ENCODE measurements at places on chromosomes 12 and 14.

GRCh38 chr14:74913986-74914573 lies 9.0 kb downstream of the RPS6KL1 start:
- peak; percentile 28 for DNase-seq

GRCh38 chr14:63164108-63164683 lies 40.0 kb upstream of the RHOJ start:
- DNase-seq = no peak

DNA sequence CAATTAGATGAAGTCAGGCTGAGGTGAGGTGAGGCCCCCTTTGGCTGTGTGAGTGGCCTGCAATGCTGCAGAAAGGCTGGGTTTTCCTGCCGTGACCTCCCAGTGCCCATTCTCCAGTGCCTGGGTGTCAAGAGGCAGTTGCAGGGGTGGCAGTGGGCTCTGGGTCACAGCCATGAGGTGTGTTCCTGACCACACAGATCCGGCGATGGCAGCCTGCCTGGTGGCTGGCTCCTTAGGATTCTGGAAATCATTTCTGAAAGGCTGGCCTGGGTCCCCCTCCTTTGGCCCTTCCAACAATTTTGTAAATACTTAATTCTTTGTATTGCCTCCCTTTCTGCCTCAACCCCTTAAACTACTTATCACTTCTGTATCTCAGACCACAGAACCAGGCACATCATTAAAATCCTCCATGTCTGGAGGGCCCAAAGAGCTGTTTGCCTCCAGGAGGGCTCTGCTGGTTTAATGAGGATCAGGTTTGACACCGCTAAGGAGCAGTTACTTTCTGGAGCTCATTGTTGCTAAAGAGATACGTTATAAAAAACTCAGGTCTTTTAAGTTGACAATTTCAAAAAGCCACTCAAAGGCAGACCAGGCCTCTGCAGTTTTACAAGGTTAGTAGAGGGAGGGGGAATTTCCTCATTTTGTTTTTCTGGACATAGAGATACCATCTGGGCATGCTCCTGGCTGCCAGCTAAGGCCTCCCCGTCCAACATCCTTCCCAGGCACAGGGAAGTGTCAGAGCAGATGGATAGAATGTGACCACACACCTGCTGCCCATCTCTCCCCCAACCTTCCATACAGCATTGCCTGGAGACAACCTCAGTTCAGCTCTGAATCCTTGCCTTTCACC lies 204.4 kb downstream of the FOXN3 start:
- no peak for DNase-seq

- no peak for DNase-seq
These were observed 58.7 kb upstream of the RD3L start for GRCh38 chr14:104001003-104001402.

DNA sequence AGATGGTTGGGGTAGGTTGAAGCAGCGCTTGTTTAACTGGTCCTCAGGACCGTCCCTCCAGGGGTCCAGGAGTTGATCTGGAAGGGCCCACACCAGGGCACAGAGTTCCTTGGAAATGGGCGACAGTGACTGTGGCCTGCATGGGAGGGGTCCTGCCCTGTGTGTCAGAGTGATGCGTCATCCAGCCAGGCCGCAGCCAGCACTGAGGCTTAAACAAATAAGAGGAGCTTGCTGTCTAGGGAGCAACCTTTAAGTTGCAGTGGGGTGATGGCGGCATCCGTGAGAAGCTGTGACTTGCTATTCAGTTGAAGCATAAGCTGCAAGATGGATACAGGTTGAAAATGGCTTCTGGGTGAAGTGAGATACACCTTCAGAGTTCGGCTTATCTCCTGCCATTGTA lies 20.2 kb downstream of the DCAF4 start:
- no peak for DNase-seq

- DNase-seq = no peak
These were observed 114.0 kb downstream of the DACT1 start for GRCh38 chr14:58751788-58752187.

DNA sequence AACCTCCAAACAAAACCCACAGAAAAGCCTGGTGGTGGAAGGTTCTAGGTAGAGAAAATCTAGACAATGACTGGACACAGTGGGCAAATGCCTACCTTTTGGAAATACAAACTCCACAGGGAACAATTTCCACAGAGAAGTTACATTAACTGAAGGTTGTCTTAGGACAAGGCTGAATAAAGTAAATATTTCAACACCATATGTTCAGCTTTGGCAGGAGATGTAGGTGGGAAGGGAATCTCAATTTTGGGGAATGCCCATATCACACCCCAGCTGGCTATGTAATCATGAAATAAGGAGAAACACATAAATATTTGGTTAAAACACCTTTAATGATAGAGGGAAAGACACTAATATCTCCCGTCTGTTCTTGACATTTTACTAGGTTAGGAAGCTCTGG lies 5.4 kb downstream of the SALL2 start:
- DNase-seq = no peak

DNA sequence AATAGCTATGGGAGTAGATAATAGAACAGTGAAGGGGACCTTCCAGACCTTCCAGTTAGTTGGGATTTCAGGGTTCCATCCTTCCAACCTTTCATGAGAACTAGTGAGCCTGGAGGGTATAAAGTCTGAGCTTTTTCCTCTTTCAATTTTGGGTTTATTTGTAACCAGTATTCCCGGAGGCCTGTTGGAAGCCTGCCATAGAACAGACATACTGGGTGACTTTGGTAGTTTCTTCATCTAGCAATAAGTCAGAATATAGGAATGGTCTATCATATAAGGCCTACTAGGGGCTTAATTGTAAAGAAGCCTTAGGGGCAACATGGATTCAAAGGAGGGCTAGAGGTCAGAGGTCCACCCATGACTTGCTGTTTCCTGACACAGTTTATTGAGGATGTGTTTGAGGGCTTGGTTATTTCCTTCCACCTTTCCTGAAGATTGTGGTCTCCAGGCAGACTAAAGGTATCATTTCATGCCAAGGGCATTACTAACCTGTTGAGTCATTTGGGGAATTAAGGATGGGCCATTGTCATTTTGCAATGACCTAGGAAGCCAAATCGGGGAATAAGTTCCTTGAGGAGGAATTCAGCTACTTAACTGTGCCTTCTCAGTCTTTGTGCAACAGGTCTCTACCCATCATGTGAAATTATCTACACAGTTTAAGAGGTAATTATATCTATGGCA lies 410.3 kb downstream of the SLC6A15 start:
- no peak for DNase-seq

DNA sequence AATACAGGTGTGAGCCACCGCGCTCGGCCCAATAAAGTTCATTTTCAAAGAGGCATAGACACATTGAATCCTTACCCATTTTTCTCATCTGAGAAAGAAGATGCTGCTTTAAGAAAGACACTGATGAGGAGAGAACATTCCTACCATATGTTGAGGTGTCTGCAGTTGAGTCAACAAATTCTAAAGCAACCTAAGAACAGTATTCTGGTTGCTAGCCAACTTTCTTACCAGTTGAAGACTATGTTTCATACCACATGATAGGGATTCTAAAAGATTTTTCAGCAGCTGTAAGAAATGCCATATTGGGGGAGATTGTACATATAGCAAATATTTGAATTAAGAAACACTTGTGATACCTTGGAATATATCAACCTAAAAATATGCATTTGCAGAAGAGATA lies 160.1 kb downstream of the SRGAP1 start:
- no peak for DNase-seq

DNA sequence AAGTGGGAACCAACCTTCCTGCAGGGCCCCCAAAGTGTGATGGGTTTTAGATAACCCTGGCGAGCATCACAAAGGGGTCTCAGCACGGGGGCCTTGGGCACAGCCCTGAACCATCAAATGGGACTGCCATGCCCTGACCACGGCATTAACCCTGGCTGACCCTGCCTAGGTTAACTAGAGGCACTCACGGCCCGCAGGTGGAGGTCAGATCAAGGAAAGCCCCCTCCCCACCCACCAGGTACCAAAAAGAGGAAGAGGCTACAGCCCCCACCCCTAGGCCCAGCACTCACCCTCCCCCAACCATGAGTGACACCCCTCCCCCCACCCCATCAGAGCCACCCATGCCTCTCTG lies 42.5 kb downstream of the CCNK start:
- no peak for DNase-seq

GRCh38 chr12:47825173-47825639 lies 5.5 kb upstream of the HDAC7 start:
- no peak for DNase-seq

DNA sequence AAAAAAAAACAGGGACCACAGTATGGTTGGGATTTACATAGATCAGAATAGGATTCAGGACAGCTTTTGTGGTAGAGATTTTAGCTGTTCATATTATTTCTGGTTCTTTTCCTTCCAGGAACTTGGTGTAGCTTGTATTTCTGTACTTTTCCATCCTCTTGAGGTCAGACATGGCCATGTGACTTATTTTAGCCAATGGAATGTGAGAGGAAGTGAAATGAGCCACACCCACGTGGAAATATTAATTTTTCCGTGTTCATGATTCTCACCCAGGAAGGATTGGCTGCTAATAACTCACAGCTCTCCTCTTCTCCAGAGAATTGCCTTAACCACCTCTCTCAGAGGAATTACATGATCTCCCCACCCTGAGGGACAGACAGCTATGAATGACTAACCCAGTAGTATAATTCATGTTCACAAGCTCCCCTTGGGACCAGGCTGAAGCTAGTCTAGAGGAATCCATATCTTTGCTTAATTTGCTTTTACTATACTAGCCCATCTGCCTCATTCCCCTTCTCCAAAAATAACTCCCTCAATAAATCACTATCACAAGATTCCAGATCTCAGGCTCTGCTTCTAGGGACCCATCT lies 340.4 kb downstream of the NUAK1 start:
- DNase-seq = no peak

Measured in CD14-positive monocyte (primary cell).